ENCODE measurements at places on chromosomes 12 and 14.

DNA sequence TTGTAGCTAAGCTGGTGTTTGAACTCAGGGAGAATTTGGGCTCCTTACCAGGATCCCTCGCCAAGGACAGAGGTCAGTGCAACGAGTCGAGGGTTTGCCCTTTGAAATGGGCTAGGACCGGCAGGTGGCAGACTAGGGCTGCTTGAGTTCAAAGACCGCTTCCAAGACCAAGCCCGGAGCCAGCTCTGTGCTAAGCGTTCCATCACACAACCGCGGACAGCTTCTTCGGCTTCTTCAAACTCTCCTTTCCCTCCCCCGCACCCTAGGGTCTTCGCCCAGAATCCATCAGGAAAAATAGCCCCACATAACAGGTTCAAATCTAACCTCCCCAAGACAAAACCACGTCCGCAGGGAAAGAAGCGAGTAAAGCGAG, 705 bp upstream of the FLVCR2 start:
- DNase-seq, result peak; percentile 89

DNA sequence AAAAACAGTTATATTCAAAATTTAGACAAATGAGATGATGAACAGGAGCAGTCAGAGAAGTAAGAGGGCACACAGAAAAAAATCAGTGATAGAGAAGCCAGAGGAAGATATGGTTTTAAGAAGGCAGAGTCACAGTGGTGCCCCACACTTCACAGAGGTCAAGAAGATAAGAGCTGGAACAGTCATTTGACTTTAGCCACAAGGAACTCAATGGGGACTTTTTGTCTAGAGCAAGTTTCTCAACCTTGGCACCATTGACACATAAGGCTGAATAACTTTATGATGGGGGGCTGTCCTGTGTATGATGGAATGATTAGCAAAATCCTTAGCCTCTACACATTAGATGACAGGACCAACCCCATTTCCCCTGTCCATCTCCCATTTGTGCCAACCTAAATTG, 172.8 kb upstream of the PLEKHG7 start:
- no peak for DNase-seq

DNA sequence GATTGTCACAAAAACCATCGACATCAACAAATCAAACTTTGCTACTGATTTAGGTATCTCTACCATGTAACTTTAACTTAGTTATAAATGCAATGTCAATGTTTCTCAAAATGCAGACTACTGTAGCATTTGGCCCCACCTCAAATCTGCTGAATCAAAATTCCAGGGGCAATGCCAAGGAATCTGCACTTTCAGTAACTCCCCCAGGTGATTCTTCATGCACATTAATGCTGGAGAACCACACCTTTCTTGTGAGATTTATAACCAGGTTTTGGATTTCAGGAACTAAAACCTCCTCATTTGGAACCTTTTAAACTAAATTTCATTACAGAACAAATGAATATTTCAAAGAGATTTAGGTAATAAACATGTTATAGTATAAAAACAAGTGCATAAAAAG, 4.9 kb downstream of the ATP2B1 start:
- no peak for DNase-seq

DNA sequence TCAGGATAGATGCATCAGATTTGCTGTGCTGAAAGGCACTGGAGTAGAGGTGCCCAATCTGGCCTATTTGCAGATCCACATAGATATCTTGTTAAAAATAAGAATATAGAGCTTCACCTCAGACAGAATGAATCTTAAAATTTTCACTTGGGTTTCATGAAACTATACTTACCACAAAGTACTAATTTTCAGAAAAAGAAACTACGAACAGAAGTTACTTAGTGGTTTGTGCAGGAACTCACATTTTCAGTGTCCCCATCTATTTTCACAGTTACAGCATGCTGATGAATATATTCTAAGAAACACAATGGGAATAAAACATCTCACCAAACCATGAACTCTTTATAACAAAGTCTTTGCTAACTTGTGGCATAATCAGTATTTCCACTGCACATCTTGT, 449.4 kb downstream of the RERGL start:
- no peak for DNase-seq

GRCh38 chr12:41151793-41152192, 36.3 kb upstream of the PDZRN4 start:
- no peak for DNase-seq

DNA sequence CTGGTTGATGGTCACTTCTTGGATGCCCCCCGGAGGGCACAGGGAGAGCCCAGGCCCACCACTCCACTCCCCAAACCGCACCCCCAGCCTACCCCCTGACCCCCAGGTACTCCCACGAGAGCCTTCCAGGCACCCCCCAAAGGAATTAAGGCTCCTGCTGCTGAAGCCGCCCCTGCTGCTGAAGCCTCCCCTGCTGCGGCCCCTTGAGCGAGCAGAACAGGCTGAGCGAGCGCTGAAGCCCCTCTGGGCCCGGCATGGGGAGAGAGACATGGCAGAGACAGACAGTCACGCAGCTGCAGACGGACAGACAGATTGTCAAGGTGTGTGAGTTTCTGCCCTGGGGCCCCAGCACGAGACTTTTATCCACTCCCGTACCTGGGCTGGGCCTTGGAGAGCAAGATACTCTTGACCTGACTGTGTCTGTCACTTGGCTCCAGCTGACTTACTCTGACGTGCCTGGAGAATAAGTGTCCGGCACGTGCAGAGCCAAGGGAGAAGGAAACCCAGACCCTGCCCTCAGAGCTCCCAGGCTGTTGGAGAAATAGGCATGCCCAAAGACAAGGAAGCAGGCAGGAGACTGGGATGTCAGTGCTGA, at the start of gene KRT78:
TSS of gene KRT78 (minus strand) at position 334 of the 595 bp plus-strand sequence. CDS start at position 270, 64 bp downstream.
- DNase-seq, result no peak

DNA sequence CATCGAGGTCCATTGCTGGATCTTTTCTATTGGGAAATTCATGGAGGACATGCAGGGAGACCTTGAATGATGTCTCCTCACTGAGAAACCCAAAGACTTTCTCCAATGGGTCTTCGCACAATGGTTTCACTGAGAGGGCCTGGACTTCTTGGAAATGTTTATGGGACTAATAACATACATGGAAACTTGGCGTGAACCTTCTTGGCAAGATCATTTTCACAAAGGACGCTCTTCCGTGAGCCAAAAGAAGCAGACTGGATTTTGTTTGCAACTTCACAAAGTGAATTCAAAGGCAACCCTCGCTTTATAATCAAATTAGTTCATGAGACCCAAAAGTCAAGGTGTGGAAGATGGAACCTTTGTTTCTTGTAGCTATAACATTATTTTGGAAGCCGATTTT, 154.4 kb downstream of the TMEM132C start:
- DNase-seq, result no peak

- DNase-seq, result no peak
These were observed 195.2 kb downstream of the NUAK1 start for GRCh38 chr12:105943525-105943924.

DNA sequence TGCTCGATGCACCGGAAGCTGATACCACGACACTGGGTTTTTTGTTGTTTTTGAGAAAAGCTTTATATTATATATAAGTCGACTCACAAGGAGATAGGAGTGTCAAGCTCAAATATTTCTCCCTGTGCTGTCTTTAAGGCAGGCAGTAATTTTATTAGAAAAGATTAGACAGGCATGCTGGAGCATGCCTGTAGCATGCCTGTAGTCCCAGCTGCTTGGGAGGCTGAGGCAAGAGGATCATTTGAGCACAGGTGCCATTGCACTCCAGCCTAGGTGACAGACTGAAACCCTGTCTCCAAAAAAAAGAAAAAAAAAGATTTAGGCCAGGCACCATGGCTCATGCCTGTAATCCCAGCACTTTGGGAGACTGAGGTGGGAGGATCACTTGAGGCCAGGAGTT, 51.8 kb downstream of the GNS start:
- DNase-seq, result no peak

- DNase-seq, result no peak
These were observed 447.5 kb upstream of the DCN start for GRCh38 chr12:91630083-91630482.

DNA sequence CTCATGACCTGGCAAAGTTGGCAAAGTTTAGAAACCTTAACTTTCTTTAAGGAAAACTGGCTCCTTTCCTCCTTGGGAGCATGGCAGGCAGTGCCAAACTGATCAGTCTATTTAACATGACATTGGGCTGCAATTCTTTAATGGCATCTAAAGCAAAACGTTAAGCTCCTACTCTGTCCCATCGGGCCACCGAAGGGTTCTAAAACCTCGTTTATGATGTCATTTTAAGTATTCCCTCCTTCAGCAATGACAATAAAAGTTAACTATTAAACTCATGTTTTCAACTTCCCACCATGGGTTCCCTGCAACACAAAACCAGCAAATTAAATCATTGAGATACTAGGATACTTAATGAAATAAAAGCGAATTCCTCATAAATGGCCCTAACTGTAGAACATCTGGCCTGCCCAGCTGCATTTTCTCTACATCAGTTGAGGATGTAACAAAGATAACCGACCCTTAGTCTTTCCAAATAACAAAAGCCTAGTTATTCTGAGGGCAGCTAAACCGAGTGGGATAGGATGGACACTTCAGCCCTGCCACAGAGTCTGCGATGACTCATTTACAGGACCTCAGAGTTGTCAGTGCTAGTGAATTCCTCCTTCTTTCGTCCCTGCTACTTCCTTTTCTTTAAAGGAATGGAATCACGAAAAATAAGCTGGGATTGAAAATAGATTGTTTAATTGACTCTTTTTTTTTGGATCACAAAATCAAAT, 34.5 kb upstream of the RIC8B start:
- no peak for DNase-seq

DNA sequence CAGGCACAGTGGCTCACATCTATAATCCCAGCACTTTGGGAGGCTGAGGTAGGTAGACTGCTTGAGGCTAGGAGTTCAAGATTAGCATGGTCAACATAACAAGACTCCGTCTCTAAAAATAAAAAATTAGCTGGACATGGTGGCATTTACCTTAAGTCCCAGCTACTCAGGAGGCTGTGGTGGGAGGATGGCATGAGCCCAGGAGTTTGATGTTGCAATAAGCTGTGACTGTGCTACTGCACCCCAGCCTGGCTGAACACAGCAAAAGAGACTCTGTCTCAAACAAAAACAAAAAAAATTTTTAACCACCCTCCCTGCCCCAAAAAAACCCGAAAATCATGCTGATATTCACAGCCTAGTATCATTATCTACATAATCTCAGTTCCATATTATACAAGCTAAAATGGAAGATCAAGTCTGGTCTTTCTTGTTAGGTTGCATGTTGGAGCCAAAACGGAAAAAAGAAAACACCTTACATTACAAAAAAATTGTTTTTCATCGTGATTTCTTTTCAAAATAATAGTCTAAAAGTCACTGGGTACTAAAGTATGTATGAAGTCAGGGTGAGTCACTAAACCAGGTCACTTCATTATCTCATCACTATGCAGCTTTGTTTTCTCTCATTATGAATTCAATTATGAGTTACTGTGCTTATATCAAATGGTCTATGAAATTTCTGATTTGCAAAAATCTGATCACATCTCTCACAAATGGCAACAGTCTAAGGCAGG, 13.8 kb downstream of the GXYLT1 start:
- peak; percentile 16 for DNase-seq

- DNase-seq, result peak; percentile 43
These were observed 21.8 kb upstream of the RNU6-8 start for GRCh38 chr14:32224737-32225377.

- DNase-seq, result no peak
These were observed 13.1 kb upstream of the CCDC85C start for GRCh38 chr14:99616832-99617800.

- DNase-seq, result no peak
These were observed 678.7 kb upstream of the TMEM132C start for GRCh38 chr12:127588249-127588648.

- DNase-seq, result no peak
These were observed 32.9 kb downstream of the TSPAN8 start for GRCh38 chr12:71124835-71125460.

DNA sequence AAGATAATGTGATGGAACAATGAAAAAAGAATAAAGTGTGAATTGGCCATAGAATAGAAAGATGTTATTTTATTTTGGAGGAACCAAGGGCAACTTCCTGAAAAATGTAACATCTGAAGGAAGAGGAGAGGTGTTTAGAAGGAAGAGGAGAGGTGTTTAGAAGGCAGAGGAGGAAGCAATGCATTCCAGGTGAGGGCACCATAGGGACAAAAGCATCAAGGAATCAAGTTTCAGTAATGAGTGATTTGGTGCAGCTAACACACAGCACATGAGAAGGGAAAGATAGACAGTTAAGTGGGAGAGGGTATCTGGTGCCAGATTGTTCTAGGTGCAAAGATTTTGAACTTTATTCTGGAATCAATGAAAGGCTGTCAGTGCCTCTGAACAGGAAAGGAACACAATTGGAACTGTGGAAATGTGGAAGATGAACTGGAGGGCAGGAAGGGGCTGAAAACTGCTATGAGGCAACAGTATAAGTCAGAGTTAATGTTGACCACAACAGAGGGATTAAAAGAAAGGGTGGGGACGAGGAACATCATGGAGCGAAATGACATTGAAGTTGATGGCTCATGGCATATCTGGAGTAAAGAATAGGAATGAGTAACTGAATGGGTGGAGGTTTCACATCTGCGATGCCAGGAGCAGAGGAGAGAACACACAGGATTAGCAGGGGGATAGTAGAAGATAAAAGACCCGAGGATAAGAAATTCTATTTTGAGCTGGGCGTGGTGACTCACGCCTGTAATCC, 326.6 kb downstream of the LRIG3 start:
- no peak for DNase-seq

GRCh38 chr12:1518591-1519516, 75.5 kb downstream of the FBXL14 start:
- DNase-seq, result no peak

DNA sequence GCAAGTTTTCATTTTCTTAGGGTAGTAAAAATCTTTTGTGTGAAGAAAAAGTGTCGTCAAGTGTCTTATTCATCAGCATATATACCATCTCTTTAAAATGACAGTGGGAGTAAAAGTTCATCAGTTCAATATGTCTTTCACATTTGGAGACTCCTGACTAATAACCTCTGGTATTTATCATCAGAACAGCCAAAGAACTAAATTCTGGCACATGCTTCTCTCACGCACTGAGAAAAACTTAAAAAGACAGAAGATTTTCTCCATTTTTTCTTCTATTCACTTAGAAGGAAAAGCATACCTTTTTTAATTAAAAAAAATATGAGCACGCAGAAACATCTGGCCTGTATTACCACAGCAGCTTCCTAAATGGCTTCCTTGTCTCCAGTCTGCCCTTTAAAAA, 265.7 kb downstream of the AKAP6 start:
- DNase-seq, result no peak

DNA sequence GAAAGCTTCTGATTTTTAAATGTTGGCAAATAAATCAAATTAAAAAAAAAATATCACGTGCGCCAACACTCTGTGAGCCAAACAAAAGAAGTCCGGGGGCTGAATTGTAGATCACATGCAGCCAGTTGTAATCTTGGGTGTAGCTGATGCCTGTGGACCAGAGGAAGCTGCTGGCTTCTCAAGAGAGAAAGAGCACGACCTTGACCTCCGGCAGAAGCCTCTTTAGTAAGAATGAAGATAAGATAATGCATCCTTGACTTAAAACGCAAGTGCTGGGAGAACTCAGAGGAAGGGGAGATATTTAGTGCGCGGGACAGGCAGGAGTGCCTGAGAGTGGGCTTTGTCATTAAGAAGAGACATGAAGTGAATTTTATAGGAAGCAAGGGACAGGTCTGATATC, 162.8 kb upstream of the TBX3 start:
- DNase-seq, result no peak
